Midbrain (tissue), 1 donor: ENCODE measurements at places on chromosomes 12 and 14.

DNA sequence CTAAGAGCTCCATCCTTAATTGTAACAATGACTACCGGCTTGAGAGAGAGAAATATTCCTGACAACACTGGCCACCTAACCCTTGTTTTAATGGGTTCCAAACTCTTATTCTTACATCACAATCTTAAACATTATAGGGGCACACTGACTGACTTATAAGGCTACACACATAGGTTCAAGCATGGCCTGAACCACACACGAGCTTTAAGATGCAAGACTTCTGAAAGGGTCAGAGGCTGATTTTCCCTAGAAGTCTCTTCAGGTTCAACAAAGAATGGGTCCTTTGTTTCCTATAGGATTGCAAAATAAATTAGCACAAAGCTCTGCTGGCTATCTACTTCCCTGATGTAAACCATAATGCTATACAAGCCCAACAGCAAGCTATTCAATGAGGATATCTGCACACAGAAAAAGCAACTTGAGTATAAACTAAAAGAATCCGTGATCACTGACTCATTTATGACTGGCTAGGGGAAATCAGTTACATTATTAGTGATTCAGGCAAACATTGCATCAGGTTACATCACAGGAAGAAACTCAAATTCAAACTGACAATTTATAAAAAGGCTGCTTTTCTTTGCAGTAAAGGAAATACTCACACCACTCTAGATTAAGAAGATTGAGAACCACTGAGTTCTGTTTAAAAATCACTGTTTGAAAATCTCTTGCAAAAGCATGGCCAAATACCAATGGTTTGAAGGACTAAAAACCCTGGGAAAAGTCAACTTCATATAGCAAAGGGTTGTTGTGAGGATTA lies 8.5 kb downstream of the BTG1 start:
- DNase-seq: no peak

GRCh38 chr14:24053548-24054323 lies 1.9 kb downstream of the CARMIL3 start:
- DNase-seq: no peak

- no peak for DNase-seq
Observed at GRCh38 chr12:117208811-117209455, 18.7 kb upstream of the FBXO21 start.

DNA sequence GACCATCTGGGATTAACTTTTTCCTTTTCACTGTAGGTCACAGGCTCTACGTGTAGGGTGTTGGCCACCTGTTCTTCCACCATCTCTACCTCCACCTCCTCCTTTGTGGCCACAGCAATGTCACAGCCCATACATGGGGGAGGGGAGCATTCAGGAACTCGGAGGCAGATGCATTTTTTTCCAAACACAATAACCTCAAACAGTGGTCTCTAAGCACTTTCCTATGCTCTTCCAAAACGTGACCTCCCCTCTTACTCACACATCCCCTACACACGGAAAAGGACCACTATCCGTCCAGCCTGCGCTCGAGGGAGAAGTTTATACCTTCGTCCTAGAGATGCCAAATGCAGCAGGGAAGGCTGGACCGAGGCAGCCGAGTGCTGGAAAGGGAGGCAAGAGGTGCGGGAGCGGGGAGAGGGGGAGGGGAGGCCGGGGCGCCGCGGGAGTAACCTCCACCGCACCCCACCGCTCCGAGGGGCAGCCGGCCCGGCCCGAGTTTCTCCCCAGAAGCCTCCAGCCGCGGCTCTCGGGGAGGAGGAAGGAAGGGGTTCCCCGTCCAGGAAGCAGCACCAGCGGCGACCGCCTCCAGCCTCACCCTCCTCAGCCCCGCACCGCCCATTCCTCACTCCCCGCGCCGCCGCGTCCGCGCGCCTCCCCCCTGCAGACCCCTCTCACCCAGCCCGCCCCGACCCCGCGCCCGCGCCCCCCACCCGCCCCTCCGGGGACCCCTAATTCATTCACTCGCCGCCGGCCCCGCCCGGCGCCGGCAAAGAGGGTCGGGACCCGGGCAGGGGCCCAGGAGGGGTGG lies 594 bp downstream of the KRAS start:
- peak; percentile 2 for DNase-seq

GRCh38 chr12:12899530-12900380 lies 8.4 kb downstream of the GPRC5A start:
- DNase-seq: no peak

- DNase-seq: no peak
Observed at GRCh38 chr12:83224012-83224411, 537.3 kb downstream of the TMTC2 start.

DNA sequence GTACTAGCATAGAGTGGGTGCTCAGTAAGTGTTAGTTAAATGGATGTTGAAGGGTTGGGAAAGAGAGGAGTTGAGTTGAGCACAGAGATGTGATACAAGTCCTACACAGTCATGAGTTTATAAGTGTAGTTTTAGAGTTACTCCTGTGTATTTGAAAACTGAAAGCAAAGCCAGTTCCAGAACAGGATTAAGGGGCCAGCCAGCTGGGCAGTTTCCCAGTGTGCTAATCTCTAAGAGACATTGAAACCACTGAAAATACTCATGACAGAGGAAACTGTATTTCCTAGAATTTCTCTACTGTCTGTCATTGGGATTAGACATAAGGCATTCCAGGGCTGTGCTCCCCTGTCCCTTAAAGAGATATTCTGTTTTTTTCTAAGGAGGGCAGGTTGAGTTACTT lies 101.0 kb downstream of the DERA start:
- peak; percentile 20 for DNase-seq

GRCh38 chr14:96734076-96734622 lies 63.0 kb upstream of the VRK1 start:
- no peak for DNase-seq

DNA sequence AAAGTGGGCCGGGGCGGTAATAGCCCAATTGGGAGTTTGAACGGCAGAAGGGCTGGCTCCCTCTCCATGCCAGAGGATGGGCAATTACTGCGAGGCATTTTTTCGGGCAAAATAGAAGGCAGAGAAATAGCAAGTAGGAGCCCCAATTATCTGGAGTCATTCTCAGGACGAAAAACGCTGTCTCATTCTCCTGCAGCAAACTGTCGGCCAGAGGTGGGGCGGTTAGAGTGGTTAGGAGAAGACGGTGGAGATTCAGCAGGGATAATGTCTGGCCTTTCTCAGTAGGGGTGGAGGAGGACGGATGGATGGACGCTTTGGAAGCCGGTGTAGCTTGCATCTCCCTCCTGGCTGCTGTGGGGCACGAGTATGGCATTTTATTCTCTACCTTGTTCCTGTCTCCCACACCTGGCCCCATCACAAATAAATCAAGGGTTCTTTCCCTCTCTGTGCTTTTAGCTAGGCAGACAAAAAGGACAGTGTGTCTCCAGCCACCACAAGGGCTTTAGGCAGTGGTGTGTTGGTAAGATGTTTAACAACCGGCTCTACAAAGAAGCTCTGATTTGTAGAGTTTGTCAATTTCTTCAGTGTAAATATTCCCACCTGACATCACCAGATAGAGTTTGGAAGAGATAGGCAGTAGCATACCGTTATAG lies 140.5 kb upstream of the LHX5 start:
- DNase-seq: no peak

DNA sequence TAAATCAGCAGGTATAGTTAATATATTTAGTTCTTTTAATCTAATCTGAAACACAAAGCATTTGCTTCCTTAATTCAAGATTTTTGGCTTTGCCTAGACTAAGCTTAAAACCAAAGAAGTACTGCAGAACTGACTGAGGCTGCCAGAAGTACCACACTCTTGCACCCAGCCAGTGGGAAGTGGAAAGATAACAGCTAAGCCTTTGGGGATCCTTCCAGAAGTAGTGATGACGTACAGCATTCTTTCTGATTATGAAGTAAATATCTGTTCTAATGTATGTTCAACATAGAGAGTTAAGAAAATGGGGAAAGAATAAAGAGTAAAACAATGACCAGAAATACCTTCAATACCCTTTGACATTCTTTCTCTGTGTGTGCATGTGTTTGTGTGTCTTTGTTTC lies 19.3 kb downstream of the NTF3 start:
- no peak for DNase-seq

DNA sequence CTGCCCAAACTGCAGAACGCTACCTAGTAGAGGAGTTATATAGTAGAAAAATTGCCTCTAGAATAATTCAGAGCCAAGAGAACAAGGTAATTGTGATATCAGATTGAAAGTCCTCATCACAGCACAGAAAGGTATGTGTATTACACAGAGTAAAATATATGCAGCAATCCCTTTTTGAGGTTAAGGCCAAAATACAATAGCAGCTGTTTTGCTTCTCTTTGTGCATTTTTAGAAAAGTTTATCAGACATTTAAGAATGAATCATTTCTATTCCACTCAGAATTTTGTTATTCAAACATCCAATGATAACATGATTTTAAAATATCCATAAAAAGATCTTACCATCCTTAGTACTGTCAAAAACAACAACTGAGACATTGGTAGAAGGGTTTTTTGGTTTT lies 45.1 kb downstream of the GNPTAB start:
- DNase-seq: no peak

GRCh38 chr12:41552588-41552987 lies 364.5 kb downstream of the PDZRN4 start:
- no peak for DNase-seq

- DNase-seq: no peak
Observed at GRCh38 chr14:59358102-59358501, 107.1 kb downstream of the GPR135 start.

DNA sequence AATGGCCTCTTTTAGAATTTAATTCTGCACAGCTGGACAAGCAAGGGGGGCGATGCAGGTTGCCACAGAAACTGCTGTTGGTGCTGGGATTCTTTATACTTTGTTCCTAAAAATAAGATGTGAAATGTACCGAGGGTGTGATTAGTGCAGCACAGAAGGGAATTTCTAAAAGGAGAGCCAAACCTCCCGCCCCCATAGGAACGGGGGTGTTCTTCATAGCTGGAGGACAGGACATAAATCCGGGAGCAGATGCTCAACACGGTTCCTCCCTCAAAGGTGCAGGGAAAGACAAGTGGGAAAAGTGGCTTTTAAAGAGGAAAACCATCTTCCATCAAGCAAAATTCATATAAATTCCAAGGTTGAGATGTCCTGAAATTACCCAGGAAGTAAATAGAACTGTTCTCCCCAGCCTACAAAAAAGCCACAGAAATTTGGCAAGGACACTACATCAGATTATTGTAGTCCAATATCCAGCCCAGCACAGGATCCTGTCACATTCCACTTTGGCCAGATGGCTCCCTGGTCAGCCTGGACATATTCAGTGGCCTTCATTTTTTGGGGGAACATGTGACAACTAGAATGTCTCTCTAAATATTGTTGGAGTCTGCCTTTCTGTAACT lies 51.4 kb upstream of the TMX1 start:
- DNase-seq: no peak

DNA sequence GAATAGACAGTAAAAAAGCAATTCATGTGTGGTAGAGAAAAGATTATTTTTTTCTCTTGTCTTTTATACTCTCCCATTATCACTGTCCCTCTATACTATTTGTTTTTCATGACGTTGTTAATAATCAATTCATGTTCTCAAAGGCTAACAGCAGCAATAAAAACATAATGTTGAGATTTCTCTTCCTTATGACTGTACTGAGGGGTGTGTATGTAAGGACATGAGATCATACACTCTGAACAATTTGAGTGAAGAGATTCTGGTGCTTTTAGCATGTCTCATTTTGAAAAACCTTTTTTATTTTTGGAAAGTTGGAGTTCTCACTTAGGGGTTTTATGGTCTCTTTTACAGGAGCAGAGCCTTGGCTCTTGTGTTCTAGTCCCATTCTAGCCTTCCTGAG lies 3.8 kb upstream of the TSPAN8 start:
- no peak for DNase-seq

DNA sequence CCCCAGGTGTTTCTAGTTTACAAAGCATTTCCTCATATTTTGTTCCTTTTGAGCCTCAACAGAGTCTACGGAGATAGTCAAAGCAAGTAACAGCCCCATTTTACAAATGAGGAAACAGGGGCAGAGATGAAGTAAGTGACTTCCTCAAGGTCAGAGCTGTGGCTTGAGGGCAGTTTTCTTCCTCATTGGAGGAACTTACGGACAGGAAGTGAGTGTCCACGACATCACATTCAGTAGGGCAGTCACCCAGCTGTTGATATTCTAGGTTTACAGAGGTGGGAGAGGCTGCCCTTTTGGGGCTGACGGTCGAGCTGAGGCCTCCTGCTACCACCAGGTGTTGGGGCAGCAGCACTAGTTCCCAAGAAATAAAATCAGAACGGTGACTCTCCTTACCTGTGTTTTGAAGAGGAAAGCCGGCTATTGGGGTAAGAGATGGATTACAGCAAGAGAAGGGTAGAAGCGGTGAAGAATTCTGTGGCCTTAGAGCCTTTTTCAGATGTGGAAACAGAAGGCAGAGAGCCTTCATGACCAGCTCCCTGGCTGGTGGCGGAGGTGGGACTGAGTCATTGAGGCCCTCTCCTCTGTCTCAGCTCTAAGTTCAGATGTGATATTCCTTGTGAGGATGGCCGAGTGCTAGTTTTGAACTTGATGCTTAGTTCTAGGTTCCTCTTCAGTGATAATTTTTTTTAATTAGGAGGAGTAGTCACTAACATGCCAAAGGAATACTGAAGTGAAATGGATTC lies 41.7 kb downstream of the SUSD6 start:
- peak; percentile 26 for DNase-seq

DNA sequence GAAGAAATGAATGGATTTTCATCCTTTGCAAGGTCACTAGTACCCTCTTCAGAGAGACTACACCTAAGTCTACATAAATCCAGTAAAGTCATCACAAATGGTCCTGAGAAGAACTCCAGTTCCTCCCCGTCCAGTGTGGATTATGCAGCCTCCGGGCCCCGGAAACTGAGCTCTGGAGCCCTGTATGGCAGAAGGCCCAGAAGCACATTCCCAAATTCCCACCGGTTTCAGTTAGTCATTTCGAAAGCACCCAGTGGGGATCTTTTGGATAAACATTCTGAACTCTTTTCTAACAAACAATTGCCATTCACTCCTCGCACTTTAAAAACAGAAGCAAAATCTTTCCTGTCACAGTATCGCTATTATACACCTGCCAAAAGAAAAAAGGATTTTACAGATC lies 40.8 kb downstream of the SPATA7 start:
- DNase-seq: no peak

DNA sequence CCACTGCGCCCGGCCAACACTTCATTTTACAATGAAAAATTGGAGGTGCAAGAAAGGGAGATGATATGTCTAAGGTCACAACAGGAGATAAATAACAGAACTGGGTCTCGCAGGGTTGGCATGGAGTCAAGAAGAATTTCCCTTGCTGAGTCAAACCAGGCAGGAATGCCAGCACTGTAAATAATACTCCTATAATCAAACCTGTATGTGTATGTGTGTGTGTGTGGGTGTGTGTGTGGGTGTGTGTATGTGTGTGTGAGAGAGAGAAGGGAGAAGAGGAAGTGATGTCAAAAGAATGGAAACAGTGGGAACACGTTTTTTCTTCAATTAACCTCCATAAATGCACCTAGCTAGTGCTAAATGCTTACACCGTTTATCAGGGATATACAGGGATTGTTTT lies 70.4 kb downstream of the TMEM116 start:
- no peak for DNase-seq

DNA sequence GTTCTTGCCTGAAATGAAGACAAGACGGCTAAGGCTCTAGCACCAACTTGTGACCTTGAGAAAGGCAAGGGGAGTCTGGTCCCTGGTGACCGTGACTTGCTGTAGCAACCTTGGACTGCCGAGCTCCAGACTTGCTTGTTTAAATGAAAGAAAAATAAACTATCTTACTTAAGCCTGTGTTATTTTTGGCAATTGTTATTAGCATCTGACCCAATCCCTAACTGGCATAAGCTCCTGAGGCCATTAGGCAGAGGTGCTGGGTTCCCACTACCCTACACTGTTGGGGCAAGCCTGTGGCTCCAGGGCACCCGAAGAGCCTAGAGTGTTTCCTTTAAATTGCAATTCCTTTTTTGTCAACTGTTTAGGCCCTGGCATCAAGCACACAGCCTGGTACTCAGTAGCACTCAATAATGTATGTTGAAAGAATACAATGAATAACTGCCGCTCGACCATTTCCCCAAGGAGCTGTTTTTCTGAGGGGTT lies 106.9 kb upstream of the HIF1A start:
- no peak for DNase-seq
